ENCODE measurements at places on chromosomes 7 and 10.
A peak's percentile ranks its signal among the peaks of the same experiment; 100 is the strongest.

GRCh38 chr7:67267914-67268313 is 271.3 kb downstream of the TYW1 start:
- DNase-seq = no peak

DNA sequence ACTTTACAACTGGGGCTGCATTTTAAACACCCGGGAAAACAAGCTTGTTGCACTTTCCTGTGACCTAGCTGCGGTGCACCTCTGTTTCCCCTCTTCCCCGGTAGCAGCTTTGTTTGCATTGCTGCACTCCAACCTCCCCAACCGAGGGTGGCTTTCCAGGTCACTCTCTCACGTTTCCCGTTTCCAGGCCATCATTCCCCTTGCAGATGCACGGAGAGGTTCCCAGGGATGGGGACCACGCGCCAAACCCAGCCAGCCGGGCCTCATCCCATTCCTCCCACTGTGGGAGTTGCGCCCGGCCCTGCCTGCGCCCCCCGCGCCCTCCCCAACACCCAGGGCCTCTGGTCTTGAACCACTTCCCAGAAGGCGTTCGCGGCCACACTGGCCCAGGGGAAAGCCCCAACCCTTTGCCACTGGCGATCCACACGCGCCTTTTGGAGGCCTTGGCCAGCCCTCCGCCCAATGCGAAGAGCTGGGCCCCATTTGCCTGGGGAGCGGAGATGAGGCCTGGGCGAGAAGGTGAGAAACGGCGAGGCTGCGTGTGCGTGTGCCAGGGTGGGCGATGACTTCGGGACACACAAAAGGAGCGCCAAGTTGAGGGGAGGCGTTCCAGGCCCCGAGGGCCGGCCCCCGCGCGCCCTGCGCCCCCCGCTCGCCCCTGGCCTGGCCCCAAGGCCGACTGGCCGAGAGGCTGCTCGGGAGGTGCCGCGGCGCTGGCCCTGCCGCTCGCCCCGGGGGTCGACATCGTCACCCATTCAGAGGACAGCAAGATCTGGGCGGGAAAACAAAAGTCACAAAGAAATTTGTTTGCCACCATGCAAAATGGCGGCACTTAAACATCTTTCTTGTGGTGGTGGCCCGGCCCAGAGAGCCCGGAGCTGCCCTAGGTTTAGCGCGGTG is 15.9 kb downstream of the SKIDA1 start:
- DNase-seq = no peak

DNA sequence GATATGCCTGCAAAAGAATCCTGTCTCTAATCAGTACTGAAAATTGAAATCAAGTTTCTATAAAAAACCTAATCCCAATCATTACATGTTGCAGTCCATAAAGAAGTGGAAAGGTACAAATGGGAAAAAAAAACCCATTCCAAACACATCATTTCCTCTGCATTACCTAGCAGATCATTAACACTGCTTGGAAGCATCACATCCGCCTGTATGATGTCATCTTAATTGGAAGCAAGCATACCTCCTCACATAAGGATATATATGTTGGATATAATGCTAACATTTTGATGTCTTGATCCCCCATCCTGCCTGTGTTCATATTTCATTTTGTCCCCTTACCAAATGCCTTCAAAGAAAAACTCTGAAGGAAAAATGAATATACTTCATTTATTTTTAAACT is 241.3 kb upstream of the AOAH start:
- no peak for DNase-seq

DNA sequence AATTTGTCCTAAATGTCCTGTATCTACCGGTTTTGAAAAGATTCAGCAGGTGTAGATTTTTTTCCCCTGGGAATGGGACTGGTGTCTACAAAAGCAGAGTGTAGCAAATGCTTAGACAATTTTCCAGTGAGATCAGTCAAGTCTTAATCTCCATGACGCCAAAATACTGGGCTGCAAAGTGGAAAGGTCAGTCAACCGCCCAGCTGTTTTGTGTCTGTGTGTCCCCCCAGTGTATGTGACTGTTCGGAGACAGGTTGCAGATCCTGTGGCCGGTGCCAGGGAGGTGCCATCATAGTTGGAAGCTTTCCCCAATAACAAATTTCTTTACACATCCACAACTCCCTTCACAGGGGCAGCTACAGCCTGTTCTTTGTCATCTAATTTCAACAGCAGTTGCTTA is 263.8 kb downstream of the ARHGAP12 start:
- no peak for DNase-seq

- DNase-seq = peak; percentile 15
Measured at GRCh38 chr7:95396136-95397032, at the start of gene PON3. TSS of gene PON3 (minus strand) at chr7:95396375. CDS start at chr7:95396350, 25 bp downstream.

DNA sequence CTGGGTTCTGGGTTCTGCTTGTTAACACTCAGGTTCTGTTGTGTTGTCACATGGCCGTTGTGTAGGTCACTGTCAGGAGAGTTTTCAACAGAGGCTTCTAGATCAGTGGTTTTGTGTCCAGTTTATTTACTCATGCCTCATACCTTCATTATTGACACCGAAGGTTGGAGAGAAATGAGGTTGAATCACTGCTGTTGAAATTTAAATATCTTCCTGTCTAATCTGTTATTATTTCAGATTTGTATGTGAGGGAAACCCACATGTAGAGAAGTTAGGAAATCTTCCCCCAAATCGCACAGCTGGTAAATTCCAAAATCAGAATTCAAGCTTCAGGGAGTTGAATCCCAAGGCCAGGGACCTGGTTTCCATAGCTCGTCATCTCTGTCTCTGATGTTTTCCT is 28.3 kb upstream of the KLF6 start:
- DNase-seq = no peak

DNA sequence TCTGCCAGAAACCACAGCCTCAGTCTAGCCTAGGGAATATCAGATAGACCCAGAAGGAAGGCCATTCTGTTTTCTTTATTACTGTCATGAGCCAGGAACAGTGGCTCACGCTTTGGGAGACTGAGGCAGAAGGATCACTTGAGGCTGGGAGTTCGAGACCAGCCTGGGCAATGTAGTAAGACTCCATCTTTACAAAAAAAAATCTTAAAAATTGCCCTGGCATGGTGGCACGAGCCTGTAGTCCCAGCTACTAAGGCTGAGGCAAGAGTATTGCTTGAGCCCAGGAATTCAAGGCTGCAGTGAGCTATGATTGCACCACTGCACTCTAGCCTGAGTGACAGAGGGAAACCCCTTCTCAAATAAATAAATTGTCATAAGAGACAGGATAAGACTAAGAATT is 3.7 kb upstream of the ESYT2 start:
- DNase-seq = no peak

DNA sequence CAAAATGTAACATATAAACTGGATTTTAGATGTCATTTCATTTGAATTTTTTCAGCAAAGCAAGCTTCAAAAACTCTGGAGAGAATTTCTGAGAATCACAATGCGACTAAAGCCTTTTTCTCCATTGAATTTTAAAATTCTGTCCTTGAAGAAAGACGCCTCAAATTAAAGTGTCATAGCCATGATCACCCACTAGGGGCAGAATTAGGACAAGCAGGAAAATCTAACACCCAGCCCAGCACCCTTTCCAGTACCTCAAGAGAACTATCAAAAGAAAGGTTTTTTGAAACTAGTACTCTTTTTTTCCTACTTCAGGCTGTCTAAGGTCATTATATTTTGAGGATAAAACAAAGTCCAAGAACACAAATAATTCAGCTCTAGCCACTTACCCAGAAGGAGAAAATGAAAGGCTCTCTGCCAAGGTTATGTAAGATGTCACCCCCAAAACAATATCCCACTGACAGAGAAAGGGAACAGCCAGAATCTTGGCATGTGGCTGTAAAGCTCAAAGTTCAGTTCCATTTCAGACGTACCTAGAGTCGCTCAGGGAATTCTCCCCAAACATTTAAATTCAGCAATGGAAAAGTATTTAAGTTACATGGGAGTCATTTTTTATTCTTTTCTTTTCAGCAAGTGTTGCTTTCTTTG is 299.4 kb downstream of the SNX13 start:
- DNase-seq = peak; percentile 30

DNA sequence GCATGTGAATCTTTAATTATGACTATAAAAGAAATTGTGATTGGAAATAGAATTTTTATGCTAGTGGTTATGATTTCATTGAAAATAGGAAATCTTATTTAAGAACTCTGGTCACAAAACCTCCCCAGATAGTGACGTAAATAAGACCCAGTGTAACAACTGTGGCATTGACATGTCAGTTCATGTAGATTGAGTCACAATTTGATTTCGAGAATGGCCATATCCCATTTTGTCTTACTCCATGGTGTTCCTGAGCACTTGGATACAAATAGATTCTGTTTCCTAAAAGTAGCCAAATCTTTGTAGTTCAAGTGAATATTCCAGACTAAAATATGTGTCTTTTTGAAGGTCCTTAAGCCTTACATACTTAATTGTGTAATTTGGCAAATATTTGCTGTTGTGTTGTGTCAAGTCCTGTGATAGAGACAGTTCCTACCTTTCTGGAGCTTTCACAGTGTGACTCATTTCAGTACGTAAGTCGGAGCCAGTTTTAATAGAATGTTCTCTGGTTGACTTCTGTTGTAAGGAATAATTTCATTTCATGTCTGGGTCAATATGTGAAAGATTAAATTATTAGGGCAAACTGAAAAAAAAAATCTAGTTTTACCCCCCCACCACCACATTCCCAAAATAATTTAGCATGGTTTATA is 37.1 kb upstream of the TOMM7 start:
- no peak for DNase-seq

- peak; percentile 7 for DNase-seq
Measured at GRCh38 chr10:95360122-95360714, 69.4 kb upstream of the PDLIM1 start.

All from germinal center (tissue), 1 donor.